ENCODE measurements at places on chromosomes 1 and 21.

GRCh38 chr1:113654883-113655282, 104.4 kb downstream of the PHTF1 start:
- DNase-seq: no peak

- DNase-seq: no peak
Observed at GRCh38 chr1:160935527-160936258, 18.9 kb downstream of the ITLN2 start.

GRCh38 chr1:112688781-112689193, 14.3 kb downstream of the MOV10 start:
- DNase-seq: no peak

- no peak for DNase-seq
Observed at GRCh38 chr1:245215071-245215470, 60.3 kb downstream of the KIF26B start.
